ENCODE measurements at places on chromosomes 2 and 18. TPM values are rescaled to one million over a fixed set of nuclear protein-coding genes. Genes with fewer than 3 reads are reported as not detected.

Gene UPP2
- not detected for total RNA-seq

Gene ADD2
- total RNA-seq: 0.61 TPM

Gene NT5C1B
- not detected for total RNA-seq

Gene IGFBP5
- total RNA-seq: 135 TPM

Gene CDK15
- 0.24 TPM for total RNA-seq

Gene EIF2AK2
- total RNA-seq: 35.9 TPM

Gene HOXD4
- 9.7 TPM for total RNA-seq

Gene PRSS56
- not detected for total RNA-seq

Gene SNRNP200
- total RNA-seq: 94.7 TPM

Gene ABCA12
- total RNA-seq: 0.06 TPM

Gene AKAIN1
- total RNA-seq: not detected

Gene DSG3
- total RNA-seq: 0.15 TPM

Gene GATA6
- total RNA-seq: 57.8 TPM

Gene NABP1
- 19.0 TPM for total RNA-seq

Gene SLC19A3
- total RNA-seq: 8.5 TPM

Gene LAMA1
- 6.9 TPM for total RNA-seq

Gene ORMDL1
- 40.4 TPM for total RNA-seq

Gene XDH
- 75.2 TPM for total RNA-seq

Gene CNGA3
- 1.3 TPM for total RNA-seq

Gene UGP2
- total RNA-seq: 519 TPM

Gene NGEF
- total RNA-seq: 34.4 TPM

Gene PLCD4
- 3.8 TPM for total RNA-seq

Gene AQP12A
- 4.0 TPM for total RNA-seq

Gene SLC8A1
- total RNA-seq: 3.1 TPM

Gene BCL2
- 16.6 TPM for total RNA-seq

Gene CTDP1
- total RNA-seq: 36.3 TPM

Gene CELF4
- 0.85 TPM for total RNA-seq

Gene FOXD4L1
- 0.20 TPM for total RNA-seq

Gene TEX44
- total RNA-seq: not detected

Gene HOXD12
- not detected for total RNA-seq

Gene ZCCHC2
- 20.2 TPM for total RNA-seq

Gene SERPINB11
- total RNA-seq: not detected

Gene MAT2A
- total RNA-seq: 147 TPM

Gene DARS1
- 41.7 TPM for total RNA-seq

Gene MC5R
- not detected for total RNA-seq

Gene UGT1A3
- 2.0 TPM for total RNA-seq

Gene IL1A
- 0.12 TPM for total RNA-seq

Gene DSC2
- total RNA-seq: 261 TPM

Gene CCDC138
- total RNA-seq: 4.2 TPM

Gene ANKRD29
- total RNA-seq: 2.5 TPM

Gene UGT1A9
- 5.2 TPM for total RNA-seq

Gene ACTG2
- 765 TPM for total RNA-seq

Gene ARHGAP15
- 8.8 TPM for total RNA-seq

Gene YES1
- 64.7 TPM for total RNA-seq

Gene IER3IP1
- total RNA-seq: 10.4 TPM

Gene AQP4
- total RNA-seq: not detected

Gene TDRD15
- 0.06 TPM for total RNA-seq

Gene TLX2
- total RNA-seq: 0.56 TPM

Gene WDCP
- 4.2 TPM for total RNA-seq

Gene RAB31
- 6.0 TPM for total RNA-seq

Gene SPTBN1
- 321 TPM for total RNA-seq

Gene CPS1
- total RNA-seq: 0.70 TPM

Data from left colon (tissue), 2 donors.